Dermis microvascular lymphatic vessel endothelial cell (primary cell): ENCODE measurements at places on chromosomes 7 and 10. TPM values are rescaled to one million over a fixed set of nuclear protein-coding genes. Genes with fewer than 3 reads are reported as not detected.
A peak's percentile ranks its signal among the peaks of the same experiment; 100 is the strongest.

- no peak for DNase-seq
Observed at GRCh38 chr10:74916283-74916682, 89.9 kb downstream of the KAT6B start.

DNA sequence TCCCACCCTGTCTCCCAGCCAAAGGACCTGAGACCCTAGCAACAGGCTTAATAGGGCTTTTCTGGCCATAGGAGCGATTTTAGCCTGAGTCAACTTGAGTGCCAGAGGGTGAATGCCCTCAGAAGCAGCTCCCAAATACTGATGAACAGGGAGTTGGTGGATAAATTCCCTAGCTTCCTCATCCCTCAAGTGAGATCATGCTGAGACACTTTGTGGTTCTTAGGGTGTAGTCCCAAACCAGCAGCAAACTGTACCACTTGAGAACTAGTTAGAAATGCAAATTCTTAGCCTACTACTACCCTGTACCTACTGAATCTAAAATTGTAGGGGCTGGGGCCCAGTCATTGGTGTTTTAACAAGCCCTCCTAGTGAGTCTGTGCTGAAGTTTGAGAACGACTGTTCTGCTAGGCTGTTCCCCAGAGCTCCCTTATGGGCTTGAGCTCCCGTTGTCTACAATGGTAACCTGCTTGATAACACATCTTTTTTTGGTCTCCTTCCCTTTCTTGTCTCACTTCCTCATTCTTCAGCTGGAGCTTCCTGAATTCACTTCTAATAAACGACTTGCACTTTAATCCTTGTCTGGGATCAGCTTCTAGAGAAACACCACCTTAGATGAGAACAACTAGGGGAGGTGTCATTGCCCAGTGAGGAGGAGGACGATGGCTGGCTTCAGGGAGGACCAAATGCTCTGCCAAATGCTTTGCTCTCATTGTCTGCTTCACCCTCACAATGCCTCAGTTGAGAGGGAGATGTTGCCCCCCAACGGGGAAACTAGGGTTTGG, 18.2 kb upstream of the CDH23 start:
- no peak for DNase-seq

GRCh38 chr10:60733517-60733822, 44.8 kb upstream of the CDK1 start:
- DNase-seq, result no peak

- DNase-seq, result no peak
Observed at GRCh38 chr7:95478272-95479037, 7.3 kb upstream of the ASB4 start.

DNA sequence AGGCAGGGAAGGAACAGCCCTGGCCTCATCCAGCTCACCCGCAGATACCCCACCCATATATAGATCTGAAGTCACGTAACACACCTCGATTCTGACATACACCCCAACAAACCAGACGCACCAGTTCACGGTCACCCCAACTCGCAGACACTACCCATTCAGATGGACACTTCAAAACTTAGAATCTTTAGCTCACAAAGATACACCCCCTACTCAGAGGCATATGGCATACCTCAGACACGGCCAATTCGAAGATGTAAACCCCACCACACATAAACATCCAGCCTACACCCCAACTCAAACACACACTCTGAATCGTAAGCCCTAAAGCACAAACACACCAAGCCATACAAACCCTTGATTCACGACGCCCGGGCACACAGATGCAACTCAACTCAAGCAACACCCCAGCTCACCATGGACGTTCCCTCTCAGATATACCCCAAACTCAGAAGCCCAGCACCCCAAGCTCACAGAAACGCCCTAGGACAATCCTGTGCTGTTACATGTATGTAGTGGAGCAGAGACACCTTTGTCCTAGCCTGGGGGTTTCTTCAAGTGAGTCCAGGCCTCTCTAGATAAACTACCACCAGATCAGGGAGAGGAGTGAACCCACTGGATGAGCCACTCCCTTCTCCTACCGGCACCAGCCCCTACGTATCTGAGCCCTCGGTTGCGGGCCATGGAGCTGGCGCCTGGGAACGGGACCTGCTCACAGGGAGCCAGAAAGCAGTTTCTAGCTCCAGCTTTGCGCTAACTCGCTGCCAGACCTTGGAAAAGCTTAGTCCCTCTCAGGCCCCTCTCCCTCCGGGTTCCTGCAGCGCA, 8.8 kb downstream of the PSD start:
- DNase-seq, result no peak

DNA sequence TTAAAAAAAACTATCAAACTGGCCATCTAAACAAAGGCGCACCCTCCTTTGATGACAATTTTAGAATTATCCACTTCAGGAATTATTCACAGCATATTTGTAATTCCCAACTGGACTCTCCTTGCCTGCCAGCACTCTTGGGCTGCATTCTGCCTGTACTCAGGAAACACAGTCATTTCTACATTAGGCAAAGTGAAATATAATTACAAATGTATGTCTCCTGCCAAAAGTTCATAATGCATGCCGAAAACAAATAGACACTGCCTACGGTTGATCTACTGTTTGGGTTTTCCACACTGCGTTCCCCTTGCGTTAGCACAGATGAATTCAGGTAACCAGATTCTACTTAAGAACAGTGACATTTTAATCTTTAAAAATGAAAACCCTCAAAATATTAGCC, 1.9 kb downstream of the HGF start:
- peak; percentile 18 for DNase-seq

DNA sequence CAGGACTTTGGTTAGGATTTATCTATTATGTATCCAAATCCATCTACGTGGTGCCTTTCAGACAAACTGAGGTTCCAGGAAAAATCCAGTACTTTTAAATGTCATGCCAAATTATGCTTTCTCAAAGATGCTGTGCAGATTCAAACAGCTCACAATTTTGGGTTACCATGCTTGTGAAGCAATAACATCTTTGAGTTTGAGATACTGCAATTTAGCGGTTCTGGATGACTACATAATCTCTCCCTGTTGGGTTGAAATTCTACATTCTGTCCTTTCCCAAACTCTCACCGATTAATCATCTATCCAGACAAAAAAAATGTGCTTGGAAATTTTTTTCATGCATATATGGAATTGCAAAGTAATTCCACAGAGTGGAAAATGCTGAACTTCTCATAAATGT, 3.5 kb downstream of the RHOBTB1 start:
- no peak for DNase-seq

GRCh38 chr7:82530361-82530760, 86.8 kb upstream of the CACNA2D1 start:
- no peak for DNase-seq

DNA sequence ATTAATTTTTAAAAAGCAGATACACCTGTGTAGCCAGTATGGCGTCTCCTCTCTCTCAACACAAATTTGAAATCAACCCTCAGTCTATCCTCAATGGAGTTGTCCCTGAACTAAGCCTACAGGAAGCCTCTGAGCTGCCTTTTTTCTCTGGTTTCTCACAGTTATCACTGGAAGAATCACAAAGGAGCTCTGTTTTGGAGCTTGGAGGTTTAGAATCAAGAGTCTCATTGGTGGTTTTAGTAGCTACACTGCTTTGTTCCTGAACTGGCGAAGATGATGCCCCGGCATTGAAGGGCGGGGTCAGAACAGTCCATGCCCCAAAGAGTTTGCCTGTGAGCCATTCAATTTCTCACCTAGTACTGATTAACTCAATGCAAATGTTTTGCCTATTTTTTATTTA, 16.1 kb upstream of the BTRC start:
- no peak for DNase-seq

DNA sequence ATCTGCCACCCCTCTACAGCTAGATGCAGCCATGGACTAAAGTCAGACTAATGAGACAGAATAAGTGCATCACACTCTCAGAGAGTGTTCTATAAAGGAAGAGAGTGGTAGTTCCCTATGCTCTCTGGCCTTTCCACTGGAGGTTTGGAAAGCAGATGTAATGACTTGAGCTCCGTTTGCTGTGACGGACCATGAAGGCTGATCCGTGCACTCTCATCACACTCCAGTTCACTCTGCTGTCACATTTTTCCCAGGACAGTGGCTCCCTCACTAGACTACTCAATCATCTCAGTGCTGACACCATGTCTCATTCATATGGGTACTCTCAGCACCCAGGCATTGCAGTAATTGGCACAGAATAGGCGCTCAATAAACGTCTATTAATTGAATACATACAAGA, 20.4 kb downstream of the TRDMT1 start:
- no peak for DNase-seq

Gene CNPY1
- not detected in 2 replicates for total RNA-seq

Gene BMPER
- 0.13 and 4.9 TPM in 2 replicates for total RNA-seq
